DND-41 (cell line): ENCODE measurements at places on chromosomes 7 and 10.

DNA sequence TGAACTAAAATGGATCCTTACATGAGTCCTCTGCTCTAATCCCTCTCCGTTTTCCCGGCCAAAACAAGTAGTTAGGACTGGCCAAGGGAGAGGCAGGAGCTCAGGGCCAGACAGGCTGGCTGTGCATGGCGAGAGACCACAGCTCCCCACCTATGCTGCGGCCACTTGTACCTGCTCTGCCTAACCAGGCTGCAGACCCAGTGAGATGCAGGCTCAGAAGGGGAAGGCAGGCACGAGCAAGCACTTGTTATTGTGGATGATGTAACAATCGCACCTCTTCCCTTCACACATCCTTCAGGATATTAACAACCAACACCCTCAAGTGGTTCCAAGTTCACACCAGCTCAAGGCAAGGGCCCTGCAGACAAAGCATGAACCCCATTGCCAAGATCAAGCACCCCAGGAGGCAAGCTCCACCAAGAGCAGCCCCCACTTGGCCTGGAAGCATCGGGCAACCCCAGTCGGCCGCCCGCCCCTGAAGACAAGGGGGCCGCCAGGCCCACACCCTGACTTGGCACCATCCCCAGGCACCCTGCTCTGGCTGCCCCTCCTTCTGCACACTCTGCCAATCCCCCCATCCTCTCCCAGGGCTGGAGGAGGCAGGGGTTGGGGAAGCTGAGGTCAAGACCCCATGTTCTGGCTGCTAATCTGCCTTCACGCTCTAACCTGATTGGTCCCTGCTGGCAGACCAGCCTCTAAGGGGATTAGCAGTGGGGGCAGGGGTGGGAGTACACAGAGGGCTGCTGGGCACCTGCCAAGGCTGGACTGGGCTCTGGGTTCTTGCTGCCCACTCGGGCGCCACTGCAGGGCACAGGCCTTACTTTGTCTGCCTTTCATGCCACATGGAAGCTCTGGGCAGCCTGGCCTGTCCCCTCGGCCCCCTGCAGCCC lies 111.3 kb downstream of the SLIT1 start:
- no peak for DNase-seq

GRCh38 chr7:35839860-35840854 lies 39.3 kb downstream of the SEPTIN7 start:
- no peak for DNase-seq

GRCh38 chr10:16968416-16969041 lies 151.3 kb upstream of the RSU1 start:
- no peak for DNase-seq

DNA sequence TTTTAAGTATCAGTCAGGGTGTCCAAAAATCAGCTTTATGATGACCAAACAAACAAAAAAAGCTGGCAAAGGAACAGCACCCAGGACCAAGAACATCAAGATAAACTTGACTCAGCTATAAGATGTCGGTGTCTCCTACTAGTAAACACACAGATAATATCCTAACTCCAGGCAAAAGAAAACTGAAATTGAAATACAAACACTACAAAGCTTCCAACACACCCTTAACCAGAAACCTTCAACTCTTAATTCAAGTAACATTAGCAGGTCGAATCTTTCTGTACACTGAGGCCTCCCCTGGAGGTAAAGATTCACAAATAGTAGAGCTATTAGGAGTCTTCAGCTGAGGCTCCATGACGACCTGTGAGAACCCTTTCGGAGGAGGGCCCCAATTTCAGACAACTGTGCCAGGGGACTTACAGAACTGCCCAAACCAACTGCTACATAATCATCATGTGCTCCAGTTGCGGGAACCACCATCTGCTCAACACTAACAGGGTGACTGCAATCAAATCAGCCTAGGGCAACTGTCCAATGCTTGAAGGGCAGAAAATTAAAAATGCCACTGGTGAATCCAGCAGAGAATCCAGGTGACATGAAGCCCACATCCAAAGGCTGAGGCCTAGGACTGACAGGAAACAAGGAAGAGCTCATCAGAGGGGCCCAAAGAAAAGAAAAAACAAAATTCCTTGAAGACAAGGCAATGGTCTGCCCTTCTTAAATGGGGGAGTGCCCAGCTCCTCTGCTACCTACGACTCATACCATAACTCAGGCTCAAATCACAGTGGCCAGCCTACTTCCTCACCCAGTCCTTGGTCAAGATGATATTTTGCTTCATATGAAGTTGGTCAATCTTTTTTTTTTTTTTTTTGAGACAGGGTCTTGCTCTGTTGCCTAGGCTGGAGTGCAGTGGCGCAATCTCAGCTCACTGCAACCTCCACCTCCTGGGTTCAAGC lies 20.0 kb downstream of the XPNPEP1 start:
- no peak for DNase-seq

DNA sequence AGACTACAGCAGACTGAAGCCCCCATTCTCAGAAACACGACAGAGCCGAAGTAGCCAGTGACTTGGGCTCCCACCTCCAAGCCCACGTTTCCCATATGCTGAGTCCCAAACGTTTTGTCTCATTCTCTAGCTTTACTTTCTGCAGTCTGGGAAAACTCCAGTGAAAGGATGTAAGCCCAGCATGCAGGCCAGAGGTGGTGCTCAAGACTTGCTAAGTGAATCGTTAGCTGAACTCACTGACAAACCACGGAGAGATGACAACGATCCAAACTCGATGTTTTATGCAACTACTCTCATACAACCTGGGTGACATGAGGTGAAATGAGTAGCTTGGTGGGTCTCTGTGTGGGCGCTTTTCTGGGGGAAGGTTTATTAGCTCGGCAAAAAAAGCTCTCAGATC lies 731.8 kb downstream of the SUGCT start:
- no peak for DNase-seq

- DNase-seq: no peak
Measured at GRCh38 chr10:8238986-8239385, 184.5 kb downstream of the GATA3 start.

DNA sequence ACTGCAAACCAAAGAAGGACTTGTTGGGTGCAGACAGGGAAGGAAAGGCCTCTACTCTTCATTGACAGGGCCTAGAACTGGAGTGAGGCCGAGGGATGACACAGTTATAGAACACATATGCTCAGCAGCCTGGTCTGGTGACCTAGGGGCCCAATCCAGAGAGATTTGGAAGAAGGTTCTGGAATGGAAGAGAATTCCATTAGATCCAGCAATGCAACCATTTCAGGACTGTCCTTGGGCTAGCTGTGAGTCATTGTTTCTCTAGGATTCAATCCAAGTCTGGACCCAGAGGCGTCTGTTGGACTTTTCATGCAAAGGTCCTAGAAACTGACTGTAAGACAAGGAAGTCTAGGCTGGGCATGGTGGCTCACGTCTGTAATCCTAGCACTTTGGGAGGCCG lies 59.2 kb downstream of the WIPF3 start:
- no peak for DNase-seq

DNA sequence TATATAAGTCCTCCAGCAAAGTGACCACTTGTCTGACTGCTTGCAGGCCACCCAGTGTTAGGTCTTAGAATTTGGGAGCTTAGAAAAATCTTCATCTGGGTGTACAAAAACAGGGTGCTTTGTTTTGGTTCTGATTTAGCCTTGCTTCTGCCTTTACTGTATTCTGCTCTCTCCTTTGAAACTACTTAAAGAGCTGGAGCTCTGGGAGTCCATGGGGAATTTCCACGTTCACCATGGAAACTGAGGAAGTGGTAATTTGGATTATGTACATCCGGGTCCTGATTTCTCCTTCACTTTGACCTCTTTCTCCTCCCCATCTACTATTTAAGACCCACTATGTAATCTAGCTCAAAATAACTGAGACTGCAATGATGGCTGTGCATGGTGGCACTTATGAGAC lies 103.0 kb downstream of the JAZF1 start:
- DNase-seq: no peak

DNA sequence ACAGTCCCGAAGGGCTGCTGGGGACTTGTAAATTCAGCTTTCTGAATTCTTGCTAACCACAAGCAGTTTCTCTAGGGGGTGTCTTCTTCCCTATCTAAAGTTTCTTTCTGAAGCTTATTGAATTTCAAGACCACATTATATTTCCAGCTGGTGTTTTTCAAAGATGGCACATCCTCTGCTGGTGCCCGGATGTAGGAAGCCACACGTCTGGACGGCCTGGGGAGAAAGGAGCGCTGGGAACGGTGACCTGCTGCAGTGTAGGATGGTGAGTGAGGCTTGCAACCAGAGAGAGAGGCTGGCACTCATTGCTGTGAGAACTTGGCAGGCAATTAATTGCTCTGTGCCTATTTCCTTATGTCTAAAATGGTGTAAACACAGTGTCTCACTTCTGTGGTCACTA lies 776.4 kb downstream of the TYW1 start:
- no peak for DNase-seq

DNA sequence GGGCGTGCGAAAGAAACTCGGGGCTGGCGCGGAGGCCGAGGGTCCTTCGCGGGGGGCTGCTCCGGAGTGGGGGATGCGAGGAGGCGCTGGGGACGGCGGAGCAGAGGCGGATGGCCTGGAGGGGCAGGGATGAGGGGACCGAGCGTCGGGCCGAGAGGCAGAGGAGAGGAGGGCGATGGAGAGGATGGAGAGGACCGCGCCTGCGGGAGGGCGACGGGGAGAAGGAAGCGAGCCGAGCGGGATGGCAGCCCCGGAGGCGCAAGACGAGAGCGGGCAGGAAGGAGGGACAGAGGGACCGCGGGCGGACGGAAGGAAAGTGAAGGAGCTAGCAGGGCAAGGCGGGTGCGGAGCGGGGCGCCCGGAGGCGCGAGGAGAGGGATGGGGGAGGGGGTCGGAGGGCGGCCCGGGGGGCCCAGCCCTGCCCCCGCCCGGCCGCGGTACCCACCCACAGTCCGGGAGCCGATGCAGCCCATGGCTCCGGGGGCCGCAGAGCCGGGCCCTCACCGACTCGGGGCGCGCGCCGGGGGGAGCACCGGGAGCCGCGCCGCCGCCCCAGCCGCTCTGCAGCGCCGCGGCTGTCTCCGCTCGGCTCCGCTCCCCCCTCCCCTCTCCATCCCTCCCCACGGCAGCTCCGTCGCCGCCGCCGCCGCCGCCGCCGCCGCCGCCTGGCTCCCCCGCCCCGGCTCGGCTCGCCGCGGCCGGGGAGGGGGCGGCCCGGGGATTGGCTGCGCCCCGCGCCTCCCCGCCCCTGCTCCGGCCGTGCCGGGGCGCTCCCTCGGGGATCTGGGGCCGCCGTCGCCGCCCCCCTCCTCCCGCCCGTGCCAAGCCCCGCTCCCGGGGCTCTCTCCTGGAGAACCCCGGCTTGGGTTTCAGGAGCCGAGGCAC lies at the start of gene FAM131B:
TSS of gene FAM131B (minus strand) at position 583 of the 885 bp plus-strand sequence. CDS start at position 473, 110 bp downstream.
- peak; percentile 37 for DNase-seq

DNA sequence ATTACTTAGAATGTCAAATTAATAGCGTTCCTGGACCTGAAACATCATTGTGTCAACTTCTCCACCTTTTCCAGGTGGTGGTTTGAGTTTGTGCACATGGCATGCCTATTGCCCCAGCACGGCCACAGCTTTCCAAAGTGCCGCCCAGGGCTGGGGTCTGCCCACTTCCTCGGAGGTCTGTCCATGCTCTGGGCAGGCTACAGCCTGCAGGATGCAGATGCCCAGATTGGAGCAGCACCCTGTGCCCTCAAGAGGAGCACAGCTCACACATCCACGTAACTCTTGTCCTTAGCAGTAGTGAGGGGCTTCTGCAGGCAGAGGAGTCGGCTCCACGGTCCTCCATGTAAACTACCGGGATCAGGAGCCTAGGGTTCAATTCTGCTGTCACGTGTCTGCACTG lies 238.6 kb downstream of the EBF3 start:
- no peak for DNase-seq

DNA sequence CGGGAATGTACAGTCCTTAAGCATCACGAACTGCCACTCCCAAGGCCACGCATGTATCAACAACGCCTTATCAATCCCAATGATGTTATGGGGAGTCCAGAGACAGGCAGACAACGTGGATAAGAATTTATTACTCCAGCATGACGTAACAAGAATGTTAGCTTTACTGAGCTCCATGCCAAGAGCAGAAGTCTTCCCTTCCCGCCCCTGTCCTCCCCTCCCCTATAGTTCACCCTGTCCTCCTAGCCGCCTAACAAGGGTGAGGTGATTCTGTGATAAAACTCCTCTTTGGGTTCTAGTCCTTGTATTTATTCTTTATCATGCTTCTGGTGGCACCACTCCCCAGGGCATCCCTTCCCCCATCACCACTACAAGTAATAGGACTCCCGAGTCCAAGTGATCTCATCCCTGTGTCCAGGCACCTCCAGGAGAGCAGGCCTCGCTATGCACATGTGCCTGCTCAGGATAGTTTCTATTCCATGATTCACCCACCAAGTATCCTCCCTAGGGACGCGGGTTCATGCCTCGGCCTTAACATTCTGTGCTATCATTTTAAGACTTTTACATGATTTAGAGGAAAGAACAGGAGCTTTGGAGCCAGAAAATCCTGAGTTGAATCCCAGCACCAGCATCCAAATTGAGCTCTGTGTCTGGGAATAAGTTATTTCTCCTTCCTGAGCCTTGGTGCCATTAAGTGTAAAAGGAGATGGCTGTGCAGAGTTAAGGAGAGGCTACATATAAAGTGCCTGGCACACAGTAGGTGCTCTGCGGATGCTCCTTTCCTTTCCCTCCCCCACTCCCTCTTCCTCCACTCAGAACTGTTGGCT lies 15.4 kb downstream of the GSDME start:
- DNase-seq: no peak
